Bronchus fibroblast of lung (primary cell): ENCODE measurements at places on chromosomes 4 and X. TPM values are rescaled to one million over a fixed set of nuclear protein-coding genes. Genes with fewer than 3 reads are reported as not detected.

The CAPN6 gene
- under 0.01 and 0.30 TPM in 2 replicates for total RNA-seq

The GLRA2 gene
- not detected in 2 replicates for total RNA-seq

The DCHS2 gene
- total RNA-seq = under 0.01 TPM in 1 of 2 replicates, not detected in the other

The PRDM8 gene
- 5.2 and 6.1 TPM in 2 replicates for total RNA-seq

The MTMR8 gene
- 0.59 TPM in 1 of 2 replicates, not detected in the other for total RNA-seq

The ZGRF1 gene
- total RNA-seq = 5.5 and 7.7 TPM in 2 replicates

The ZCCHC13 gene
- total RNA-seq = not detected in 2 replicates
